Stimulated activated CD8-positive, alpha-beta memory T cell treated with anti-CD3 and anti-CD28 coated beads, Interleukin-2, amount 100 ng/mL, for 1 hour (primary cell): ENCODE measurements at places on chromosomes 13 and 19.

DNA sequence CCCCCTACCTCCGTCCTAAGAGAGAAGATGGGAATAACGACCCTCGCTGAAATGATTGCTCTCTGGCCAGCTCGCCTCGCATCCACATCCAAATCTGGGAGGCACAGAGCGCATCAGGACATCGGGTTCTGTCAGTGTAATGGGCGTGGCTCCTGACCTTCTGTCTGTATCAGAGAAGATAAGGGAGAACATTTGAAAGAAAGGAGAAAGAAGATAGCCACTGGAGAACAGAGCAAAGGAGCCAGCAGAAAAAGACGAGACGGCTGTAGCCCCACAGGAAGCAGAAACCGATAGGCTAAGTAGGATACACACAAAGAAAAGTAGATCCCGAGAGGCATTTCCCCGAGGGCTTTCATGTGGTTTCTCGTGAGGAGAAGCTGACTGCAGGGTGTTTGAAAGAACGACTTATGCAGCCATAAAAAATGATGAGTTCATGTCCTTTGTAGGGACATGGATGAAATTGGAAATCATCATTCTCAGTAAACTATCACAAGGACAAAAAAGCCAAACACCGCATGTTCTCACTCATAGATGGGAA lies 14.0 kb upstream of the GJB2 start:
- no peak for DNase-seq

GRCh38 chr13:72638059-72638815 lies 89.2 kb downstream of the MZT1 start:
- no peak for DNase-seq

GRCh38 chr13:99078017-99078771 lies 100.3 kb upstream of the DOCK9 start:
- no peak for DNase-seq

- no peak for DNase-seq
Observed at GRCh38 chr13:33940256-33940655, 122.3 kb downstream of the RFC3 start.

DNA sequence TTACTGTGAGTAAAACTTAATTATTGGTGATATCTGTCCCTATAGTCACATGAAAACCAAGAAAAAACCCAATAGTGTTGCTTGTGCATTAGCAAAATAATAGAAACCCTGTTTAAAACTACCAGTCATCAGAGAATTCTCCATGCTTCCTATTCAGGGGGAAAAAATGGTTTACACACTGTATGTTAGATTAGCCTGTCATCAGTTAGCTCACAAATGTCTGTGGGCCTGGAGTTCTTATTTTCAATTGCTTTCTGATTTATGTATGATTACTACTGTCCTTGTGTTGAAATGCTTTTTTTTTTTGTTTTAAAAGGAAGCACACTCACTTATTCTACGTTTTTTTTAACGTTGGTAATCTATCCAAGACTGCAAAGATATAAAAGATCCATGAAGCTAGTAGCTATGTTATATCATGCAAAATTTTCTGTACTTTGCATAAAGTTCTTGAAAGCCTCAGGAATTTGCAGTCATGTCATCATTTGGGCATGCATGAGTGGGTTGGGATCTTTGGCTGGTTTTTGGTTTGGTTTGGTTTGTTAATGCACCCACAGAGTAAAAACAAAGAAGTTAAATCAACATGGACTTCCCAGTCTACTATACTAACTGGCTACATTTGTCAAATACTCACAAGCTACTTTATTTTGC lies 25.9 kb downstream of the RXFP2 start:
- no peak for DNase-seq

GRCh38 chr13:79792716-79793115 lies 311.8 kb downstream of the NDFIP2 start:
- DNase-seq = no peak

DNA sequence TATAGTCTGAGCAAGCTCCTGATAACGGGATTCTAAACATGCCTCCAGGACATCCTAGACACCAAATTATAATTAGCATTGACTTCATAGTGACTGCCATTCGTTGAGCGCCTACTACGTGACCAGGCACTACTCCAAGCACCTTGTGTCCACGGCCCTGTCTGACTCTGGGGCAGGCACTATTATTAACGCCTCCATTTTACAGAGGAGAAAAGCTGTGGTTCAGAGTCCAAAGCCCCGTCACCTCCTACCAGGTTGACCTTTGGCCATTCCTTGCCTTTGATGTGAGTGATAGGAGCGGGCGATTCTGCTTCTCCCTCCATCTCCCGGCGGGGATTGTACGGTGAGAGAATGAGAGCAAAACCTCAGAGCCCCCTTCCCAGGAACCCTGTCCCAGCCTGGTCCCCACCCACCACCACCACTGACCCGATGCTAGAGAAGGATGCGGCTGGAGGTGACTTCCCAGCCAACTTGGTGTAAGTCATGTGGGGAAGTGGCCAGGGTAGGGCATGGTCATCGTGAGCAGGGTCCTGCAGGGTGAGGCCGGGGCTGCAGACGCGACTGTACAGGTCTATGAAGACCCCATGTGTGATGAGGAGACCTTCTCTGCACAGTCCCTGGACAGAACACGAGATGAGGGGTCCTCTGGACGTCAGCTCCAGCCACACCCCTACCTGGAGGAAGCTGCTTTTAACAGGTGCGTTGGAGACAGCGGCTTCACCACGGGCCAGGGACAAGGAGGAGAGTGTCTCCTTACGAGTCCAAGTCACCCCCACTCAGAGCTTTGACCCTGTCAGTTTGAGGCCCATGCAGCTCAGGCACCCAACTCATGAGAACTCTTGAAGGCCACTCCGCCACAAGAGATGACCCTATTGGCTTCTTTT lies at the start of gene IGSF23:
Gene IGSF23 (plus strand): TSS at position 269 of the 884 bp plus-strand sequence. CDS start 83 bp downstream, at position 352.
- DNase-seq = no peak

DNA sequence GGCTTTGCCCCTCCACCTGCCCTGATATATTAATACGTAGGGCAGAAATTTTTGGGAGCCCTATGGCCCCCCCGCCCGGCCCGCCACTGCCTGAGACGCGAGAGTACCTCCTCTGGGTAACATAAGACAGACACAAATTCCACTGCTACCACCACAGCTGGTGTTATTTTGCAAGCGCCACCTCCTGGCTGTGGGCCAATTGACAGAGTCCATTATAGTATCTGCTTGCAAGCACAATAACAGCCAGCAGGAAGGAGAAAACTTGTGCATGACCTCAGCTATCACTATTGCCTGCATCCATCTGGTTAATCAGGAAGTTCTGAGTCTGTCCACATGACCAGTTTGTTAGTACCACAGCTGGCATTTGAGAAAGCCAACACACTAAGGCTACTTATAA lies 25.3 kb upstream of the OR10H2 start:
- DNase-seq = peak; percentile 2

DNA sequence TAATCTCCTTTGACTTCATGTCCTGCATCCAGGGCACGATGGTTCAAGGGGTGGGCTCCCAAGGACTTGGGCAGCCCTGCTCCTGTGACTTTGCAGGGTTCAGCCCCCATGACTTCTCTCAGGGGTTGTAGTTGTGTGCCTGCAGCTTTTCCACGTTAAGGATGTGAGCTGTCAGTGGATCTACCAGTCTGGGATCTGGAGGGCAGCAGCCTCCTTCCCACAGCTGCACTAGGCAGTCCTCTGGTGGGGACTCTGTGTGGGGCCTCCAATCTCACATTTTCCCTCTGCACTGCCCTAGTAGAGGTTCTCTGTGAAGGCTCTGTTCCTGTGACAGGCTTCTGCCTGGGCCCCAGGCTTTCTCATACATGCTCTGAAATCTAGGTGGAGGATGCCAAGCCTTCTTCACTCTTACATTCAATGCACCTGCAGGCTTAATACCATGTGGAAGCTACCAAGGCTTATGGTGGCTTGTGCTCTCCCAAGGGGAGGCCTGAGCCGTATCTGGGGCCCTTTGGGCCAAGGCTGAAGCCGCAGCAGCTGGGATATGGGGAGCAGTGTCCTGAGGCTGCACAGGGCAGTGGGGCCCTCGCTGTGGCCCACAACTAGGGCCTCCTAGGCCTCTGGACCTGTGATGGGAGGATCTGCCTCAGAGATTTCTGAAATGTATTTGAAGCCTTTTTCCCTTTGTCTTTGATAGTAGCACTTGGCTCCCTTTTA lies 39.3 kb upstream of the ERICH6B start:
- DNase-seq = no peak

DNA sequence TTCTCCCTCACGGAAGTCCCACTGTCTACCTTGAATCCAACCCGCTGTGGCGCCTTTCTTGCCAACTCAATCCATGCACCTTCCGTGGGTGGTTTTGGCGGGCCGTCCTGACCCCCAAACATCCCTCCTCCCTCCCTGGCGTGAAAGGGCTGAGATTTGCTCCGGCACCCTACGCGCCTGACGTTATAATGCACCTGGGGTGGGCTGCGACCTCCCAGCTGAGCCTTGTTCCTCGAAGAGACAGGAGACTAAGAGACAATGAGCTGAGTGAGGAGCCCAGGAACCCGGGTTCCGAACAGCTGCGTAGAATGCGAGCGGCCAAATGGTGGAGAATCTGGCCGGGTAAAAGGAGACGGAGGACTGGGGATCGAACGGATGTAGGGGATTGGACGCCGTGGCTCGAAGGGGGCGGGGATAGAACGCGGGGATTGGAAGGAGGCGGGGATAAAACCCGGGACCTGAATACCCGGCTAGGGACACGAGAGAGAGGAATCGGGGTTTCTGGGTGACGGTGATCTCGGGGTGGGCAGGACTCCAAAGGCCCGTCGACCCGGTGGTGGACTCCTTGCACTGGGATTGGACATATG lies at the start of gene CPT1C:
Gene CPT1C (plus strand): TSS at position 461 of the 587 bp plus-strand sequence. CDS start 1,137 bp downstream, outside the sequence.
- DNase-seq = no peak

DNA sequence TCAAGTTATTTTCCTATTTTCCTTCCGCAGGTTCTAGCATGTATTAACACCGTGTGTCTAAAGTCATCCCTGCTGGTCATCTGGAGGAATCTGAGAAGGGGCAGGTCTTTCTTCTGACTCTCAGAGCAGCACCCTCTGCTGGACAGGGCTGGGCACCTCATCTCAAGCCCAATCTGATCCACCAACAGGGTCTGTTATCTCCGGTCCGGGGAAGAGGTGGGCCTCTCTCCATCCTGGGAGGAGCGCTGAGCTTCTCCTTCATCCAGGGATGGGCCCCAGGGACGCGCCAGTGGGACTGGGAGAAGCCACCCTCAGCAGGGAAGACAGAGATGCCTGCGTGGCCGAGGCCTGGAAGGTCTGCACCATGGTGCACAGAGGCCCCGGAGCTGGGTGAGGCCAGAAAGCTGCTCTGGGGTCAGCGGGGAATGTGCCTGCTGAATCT lies 26.0 kb upstream of the ZNF331 start:
- DNase-seq = peak; percentile 23
